ENCODE measurements at places on chromosomes 11 and 22.

DNA sequence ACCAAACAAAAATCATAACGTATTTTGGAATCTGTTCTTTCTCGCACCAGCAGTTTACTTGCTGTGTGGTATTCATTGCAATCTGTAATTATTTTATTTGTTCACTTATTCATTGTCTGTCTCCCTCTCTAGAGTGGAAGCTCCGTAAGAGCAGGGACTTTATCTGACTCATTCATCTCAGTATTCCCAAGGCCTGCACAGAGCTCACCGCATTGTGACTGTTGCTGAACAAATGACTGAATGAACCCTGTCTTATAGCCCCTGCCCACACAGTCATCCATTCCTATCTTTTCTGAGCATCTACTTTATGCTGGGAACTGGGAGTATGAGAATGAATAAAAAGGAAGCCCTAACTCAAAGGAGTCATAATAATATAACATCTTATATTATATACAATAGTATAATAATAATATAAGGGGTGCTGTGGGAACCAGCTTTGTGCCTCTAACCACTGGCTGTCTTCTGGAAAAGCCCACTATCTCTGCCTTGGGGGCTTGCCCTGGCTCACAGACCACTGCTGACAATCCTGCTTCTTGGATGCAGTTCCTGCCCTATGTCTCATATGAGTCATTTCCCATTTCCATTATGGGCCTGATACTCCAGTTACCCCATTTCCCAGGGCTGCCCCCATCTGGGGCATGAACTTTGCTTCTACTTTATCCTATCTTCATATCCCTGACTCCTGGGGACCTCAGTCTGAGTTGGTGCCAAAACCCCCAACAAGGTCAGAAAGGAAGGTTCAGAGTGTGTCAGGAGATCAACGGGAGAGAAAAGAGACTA lies 11.0 kb downstream of the XRRA1 start:
- DNase-seq = no peak

DNA sequence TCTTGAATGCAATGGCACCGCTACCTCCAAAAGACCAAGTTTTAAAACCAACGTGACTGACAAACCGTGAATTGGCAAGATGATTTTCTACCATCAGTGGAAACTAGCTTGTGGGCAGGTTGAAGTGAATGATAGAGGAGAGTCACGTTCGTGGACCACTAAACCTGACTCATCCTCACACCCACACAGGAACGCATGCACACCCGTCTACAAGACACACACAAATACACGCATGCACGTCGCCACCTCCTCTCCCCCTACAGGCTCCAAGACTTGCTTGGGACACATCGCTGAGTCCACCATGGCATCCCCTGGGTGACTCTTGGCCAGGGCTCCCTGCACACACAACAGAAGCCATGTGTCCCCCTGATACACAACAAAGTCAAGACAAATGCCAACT lies 14.4 kb downstream of the TMPRSS6 start:
- DNase-seq = peak; percentile 71

- DNase-seq = no peak
These were observed 130.4 kb downstream of the C11orf87 start for GRCh38 chr11:109552376-109552775.

GRCh38 chr22:32684148-32684821 lies 117.2 kb upstream of the TIMP3 start:
- DNase-seq = no peak

DNA sequence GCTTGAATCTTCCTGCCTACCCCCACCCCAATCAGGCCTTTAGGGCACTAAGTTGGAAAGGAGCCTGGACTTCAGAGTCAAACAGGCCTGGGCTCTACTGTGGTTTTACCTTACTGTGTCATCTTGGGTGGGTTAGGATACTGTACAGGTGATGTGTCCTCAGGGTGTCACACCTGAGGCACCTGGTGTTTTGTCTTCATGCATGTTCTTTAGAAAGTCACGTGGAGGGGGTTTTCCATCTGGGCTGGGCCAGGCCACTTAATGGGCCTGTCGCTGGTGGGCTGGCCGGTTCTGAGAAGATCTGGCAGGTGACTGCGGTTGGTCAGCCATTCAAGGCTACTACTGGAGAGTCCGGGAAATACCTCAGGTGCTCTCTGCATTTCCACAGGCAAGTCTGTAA lies 92.6 kb downstream of the SWAP70 start:
- DNase-seq = no peak

All from activated T-cell treated with anti-CD3 and anti-CD28 coated beads for 24 hours (primary cell).